NCI-H1105 (cell line): ENCODE measurements at places on chromosomes 11 and 22.

DNA sequence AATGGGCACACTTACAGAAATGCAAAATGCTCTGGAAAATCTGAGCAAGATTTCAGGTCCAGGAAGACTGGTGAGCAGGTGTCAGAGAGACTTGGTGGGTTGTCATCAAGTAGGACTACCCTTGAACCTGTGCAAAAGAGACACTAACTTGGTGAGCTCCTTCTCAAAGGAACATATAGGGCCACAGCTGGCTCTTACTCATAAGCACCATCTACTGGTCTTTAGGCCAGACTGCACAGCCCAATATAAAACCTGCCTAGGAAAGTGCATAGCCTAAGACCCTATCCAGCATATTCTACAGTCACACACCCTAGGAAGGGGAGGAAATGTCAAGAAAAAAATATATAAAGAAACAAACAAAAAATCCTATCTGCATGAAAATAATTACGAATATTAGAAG is 18.2 kb upstream of the OR10W1 start:
- DNase-seq = no peak

- DNase-seq = no peak
Observed at GRCh38 chr22:43317239-43317638, 25.9 kb downstream of the SCUBE1 start.

DNA sequence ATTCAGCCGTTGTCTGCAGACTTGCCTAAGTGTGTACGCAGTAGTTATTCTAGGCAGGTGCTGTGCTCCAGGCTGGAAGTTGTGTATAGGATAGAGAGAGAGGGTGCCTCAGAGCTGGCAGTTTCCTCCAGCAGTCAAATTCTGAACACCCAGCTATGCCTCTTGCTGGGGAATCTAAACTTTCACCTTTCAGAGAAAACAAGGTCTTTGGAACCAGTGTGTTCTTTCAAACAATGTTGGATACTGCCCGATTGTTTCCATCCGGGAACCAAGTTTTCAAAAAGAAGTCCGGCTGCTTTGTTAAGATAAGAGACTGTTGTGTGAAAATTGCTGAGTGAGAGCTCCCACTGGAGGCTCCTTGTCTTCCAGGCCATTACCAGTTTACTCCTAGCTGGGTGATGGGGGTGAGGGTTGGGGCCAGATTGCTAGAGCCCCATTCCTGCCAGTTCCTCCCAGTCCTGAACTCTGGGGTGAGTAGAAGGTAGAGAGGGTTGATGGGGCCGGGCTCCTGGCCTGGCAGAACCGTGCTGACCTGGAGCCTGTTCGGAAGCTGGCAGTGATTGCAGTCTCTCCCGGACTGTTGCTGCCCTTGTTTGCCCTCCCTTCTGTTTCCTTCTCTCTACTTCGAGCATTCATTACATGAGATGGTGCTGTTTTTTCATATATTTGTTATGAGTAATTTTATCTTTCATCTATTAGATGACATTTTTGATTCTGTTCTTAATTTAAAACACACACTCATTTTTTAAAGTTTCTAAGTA is 150.2 kb downstream of the TEAD1 start:
- DNase-seq = peak; percentile 46

GRCh38 chr11:72615329-72615728 is 58.9 kb downstream of the PDE2A start:
- DNase-seq = no peak

- no peak for DNase-seq
Observed at GRCh38 chr11:17410606-17411379, 22.3 kb upstream of the KCNJ11 start.

GRCh38 chr11:2319791-2320472 is 18.1 kb downstream of the TSPAN32 start:
- no peak for DNase-seq

DNA sequence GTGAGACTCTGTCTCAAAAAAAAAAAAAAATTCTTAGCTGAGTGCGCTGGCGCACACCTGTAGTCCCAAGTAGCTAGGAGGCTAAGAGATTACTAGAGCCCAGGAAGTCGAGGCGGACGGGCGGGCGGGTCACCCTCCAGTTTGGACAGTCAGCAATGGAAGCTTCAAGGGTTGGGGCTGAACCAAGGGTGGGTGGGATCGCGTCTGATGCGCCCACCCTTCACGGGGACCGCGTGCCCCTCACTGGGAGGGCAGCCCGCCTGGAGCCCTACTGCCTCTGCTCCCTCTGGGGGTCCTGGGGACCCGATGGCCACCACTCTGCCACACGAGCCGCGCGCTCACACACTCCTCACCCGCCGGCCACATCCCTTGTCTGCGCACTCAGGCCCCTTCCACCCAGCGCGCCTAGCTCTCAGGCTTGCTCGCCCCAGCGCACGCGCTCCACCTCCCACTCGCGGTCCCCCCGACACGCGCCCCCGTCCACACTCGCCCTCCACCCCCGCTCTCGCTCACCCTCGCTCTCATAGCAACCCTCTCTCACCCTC is 494 bp downstream of the CHID1 start:
- DNase-seq = no peak

DNA sequence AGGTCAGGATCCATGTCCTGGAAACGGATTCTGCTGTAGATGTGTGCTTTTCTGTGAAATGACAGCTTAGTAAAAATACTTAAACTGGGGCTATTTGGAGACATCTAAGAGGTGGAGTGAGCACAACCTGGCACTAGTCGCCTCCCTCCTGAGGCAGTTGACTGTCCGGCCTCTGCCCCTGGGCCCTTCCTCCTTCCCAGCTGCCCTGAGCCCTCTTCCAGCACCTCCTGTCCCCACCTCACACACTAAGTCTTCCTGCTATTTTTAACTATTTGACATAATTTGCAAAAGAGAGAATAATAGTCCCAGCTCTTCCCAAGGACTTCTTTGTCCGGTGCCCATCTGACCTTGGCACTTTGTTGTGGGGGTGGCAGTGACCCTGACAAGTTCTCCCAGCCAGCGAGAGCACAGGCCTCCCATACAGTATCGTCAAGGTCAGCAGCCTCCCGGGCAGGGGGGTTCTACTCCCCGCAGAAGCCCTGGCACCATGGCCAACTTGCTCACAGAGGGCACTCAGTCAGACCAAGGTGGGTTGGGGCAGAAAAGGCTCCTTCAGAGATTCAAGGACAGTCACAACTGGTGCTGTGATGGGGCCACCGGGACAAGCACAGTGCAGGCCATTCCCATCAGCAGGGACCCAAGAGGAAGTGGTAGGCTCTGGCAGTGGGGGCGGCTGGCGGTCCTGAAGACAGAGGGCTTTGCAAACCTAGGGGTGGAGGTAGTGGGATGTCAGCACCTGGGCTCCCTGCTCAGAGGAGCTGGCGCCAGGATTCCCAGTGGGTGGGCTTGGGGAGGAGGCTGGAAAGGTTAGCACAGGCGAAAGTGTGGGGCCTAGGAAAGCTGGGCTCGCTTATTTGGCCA is 5.5 kb upstream of the NEAT1 start:
- no peak for DNase-seq

- no peak for DNase-seq
Observed at GRCh38 chr11:75105462-75105925, 8.8 kb upstream of the OR2AT4 start.

DNA sequence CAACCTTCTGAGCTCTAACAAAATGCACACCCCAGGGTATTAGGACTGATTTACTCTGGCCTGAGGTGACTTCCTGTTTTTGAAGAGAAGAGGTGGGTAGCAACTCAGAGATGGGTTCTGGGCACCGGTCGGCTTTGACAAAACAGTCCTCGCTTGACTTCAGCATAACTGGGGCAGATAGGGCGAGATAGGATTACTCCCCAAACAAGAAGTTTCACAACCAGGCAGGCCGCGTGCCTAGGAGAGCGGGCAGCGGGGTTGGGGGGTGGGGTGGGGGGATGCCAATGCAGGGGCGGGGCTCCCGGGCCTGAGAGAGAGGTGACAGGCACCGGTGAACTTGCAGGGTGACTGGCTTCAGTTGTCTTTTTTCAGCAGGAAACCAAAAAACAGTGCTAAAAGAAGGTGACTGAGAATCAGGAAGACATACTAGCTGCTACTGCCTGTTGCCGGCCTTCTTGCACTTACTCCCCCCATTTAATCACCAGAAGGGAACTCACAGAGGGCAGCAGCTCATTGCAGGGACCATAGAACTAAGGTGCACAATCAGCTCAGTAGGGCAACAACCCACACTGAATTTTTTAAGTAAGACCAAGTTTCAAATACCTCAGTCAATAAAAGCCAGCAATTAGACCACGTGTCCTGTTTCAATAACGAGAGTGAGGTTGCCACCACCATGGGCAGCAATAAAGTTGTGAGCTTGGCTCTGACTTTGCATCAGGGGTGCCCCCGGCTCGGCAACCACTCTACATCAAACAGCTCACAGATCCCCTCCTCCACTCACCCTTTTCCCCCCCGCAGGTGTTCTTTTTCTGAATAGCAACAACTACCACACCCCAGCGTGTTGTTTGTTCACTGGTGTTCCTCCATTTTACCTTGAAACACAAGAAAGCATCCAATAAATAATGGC is 37.2 kb upstream of the ETS1 start:
- DNase-seq = no peak

- no peak for DNase-seq
Observed at GRCh38 chr22:43288807-43289420, 54.3 kb downstream of the SCUBE1 start.
